ENCODE measurements at places on chromosomes 13 and 19.
A peak's percentile ranks its signal among the peaks of the same experiment; 100 is the strongest.

- no peak for DNase-seq
Observed at GRCh38 chr19:18842166-18842565, 10.4 kb downstream of the UPF1 start.

GRCh38 chr19:42090672-42091071 is 14.7 kb downstream of the ZNF574 start:
- no peak for DNase-seq

DNA sequence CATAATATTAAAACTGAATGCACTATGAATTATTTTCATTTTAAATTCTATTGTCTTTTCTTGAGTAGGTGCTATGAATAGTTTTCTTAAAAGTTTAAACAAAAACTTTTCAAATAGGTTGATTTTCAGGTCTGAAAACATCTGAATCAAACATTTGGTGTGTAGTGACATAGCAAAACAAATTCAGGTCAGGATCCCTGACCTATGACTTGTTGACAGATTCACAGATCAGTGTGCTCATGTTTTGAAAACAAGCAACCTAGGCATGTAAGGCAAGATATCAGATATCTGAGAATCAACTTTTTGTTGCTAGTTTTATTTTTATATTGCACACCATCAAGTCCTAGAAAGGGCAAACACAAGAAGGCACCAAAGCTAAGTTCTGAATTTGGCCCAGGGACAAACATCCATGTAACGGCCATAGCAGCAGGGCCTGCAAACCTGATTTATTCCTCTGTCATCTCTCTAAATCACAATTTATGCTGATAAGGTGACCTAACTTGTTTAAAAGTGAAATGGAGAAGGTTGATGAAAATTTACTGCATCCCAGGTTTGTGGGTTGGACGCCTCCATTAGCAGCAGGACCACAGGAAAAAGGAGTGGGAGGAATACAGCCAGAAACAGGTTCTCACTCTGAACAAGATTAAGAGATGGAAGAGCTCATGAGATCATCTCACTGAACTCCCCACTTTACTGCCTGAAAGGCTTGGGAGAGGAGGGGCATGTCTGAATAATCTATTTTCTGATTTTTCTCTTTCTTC is 337.7 kb downstream of the KCNRG start:
- DNase-seq: no peak

GRCh38 chr13:34849406-34849805 is 92.7 kb upstream of the NBEA start:
- DNase-seq: no peak

GRCh38 chr19:35417713-35418534 is 30.1 kb upstream of the FFAR2 start:
- peak; percentile 52 for DNase-seq

DNA sequence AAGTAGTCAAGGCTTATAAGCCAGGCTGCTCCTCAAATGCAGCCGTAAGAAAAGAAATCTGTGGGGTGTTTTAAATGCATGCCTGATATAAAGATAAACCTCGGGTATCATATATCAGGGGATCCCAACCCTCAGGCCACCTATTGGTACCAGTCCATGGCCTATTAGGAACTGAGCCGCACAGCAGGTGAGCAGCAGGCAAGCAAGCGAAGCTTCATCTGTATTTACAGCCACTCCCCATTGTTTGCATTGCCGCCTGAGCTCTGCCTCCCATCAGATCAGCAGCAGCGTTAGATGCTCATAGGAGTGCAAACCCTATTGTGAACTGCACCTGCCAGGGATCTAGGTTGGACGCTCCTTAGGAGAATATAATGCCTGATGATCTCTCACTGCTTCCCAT is 233.5 kb upstream of the SERP2 start:
- DNase-seq: no peak
